CD4-positive, alpha-beta T cell treated with Interleukin-17A for 1 hour (primary cell): ENCODE measurements at places on chromosomes 4 and X.

DNA sequence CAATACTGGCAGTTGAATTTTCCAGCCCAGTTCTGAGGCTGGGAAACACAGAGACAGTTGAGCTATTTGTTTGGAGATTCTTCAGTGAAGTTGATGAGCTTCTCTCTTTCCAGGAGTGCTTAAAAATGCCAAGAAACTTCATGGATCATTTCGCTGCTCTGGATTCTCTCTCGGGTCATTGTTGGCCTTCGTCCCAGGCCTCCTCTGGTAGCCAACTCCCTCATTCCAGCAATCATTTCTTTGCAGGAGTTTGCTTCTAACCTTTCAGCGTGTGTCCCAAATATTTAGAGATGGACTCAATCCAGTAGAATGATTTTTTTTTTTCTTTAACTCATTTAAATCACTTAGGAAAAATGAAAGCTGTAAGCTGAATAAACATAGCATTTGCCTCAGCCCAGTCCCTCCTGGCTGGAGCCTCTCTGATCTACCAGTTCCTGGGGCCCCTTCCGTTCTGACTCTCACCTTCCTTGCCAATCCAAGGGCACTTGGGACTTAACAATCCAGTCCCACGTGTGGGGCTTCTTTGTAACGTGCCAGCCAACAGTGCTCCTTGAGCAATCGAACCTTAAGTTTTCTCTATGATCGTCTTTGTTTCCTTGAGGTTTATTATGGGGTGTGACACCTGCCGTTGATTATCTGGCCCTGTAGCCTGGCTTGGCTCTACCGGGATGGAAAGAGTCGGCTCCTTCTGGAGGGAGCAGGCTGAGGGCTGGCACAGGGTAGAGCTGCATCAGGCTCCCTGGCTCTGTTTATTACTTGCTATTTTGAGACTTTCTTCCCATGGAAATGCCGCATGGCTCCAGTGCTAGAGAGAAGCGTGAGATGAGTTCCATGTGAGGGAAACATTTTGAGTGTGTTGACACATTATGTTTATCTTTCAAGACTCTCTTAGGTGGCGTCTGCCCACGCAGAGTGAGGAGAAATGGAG lies 80.4 kb upstream of the GPC4 start:
- no peak for DNase-seq

DNA sequence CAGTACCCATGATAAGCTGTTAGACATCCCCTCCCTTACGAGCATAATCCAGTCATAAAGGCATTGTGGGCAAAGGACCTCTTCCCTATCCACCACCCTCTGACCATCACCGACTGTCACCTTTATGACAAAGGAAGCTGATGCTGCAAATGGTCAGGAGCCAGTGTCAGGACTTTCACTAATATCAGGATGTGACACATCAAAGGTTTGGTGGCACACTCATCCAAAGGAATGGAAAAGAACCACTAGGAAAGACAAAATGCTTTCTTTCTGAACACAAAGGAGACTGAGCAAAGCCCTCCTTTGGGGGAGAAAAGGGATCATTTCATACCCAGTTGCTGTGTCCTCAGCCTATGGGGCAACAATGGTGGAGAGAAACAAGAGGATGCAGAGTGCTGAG lies 66.9 kb upstream of the PROM1 start:
- no peak for DNase-seq

DNA sequence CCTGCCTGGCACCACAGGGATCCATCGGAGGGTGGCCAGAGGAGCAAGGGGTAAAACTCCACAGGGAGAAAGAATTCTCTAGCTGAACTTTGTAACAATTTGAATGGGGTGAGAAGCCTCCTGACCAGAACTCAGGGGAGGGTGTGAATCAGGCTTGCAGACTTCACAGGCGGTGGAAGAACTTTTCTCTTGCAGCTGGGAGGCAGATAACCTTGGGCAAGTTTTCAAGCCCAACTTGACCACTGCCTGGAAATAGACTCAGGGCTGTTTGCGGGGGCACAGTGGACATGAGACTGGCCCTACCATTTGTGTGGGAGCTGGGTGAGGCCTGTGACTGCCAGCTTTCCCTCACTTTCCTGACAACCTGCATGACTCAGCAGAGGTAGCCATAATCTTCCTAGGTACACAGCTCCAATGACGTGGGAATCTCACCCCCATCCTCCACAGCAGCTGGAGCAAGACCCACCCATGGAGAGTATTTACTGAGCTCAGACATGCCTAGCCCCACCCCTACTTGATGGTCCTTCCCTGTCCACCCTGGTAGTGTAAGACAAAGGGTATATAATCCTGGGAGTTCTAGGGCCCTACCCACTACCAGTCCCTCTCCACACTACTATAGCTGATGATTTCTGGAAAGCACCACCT lies 210.0 kb upstream of the AGTR2 start:
- no peak for DNase-seq

DNA sequence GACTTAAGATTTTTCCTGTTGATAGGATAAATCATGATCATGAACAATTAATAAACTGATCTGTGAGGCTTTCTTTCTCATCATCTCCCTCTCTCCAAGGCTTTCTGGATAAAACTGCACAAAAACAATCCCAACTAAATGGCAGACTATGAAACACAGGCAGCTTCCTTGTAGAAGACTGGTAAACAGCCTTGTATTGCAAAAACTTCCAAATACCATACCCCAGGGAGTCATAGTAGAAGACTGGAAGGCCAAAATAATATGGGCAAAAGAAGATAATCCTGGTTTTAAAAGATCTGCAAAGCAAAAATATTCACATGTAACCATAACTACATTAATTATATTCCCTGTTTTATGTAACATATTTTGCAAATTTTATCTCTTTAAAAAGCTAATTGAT lies 113.0 kb downstream of the ANAPC10 start:
- no peak for DNase-seq

DNA sequence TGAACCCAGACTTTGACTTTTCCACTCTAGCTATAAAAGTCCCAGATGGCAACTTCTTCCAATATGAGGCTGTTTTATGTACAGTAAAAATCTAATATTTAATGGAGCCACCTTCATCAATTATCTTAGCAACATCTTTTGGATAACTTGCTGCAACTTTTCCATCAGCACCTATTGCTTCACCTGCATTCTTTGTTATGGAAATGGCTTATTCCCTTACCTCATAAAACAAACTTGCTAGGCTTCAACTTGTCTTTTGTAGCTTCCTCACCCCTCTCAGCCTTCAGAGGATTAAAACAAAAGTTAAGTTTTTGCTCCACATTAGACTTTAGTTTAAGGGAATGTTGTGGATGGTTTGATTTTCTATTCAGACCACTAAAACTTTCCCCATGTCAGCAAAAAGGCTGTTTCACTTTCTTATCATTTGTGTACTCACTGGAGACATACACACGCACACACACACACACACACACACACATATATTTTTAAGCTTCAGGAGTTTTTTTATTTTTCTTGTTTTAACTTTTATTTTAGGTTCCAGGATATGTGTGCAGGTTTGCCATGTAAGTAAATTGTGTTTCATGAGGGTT lies 1296.1 kb upstream of the PABPC4L start:
- DNase-seq = no peak

GRCh38 chrX:119647552-119648420 lies 41.6 kb upstream of the NKRF start:
- DNase-seq = peak; percentile 72

GRCh38 chr4:83552083-83552482 lies 16.2 kb downstream of the GPAT3 start:
- no peak for DNase-seq

DNA sequence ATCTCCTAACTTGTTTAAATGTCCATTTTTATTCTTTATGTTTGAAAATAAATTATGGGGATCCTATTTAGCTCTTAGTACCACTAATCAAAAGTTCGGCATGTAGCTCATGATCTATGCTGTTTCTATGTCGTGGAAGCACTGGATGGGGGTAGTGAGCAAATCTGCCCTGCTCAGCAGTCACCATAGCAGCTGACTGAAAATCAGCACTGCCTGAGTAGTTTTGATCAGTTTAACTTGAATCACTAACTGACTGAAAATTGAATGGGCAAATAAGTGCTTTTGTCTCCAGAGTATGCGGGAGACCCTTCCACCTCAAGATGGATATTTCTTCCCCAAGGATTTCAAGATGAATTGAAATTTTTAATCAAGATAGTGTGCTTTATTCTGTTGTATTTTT lies 27.6 kb downstream of the NUDT6 start:
- no peak for DNase-seq

DNA sequence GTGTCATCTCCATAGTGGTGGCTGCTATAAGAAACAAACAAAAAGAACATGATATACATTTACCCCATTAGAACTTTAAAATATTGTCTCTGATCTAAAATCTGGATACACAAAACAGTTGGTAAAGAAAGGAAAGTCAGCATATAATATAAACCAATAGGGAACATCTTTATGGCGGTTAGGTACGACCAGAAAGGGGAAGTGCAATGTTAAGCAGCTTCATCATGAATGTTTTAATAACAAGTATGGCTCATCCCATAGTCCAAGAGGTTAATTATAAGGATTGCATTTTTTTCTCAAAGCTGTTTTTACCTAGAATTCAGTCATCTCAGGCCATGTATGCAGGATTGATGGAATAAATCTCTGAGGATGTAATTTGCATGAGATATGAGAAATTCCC lies 1869.7 kb downstream of the PCDH7 start:
- DNase-seq = no peak

GRCh38 chrX:73877687-73878086 lies 314.7 kb downstream of the CHIC1 start:
- no peak for DNase-seq

DNA sequence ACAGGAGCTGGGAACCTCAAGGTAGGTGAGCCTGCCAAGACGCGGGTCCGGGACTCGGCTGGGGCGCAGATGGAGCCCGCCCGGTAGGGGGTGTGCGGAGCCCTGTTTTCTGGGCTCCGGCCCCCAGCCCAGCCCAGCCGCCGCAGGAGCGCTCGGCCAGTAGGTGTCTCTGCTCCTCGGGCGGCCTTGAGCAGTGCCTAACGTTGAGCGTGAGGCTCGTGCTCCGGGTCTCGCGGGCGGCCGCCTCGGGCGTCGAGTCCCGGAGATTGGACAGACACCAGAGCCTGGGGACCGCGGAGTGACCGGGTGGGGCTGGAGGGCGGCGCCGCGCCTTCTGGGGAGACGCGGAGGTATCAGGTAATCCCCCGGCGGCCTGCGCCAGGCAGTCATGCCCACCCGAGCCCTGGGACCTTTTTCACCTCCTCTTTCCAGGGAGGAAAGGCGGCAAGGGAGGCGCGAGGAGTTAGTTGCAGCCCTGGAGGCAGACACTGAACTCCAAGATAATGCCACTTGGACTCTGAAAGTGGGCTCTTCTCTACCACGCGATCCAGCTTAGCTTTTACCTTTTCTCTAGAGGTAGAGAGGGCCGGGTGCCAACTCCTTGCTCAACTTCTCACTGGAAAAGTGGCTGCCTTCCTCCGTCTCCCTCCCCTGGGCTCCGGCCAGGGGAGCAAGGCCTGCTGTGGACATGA lies 14.5 kb upstream of the FGG start:
- DNase-seq = peak; percentile 23

DNA sequence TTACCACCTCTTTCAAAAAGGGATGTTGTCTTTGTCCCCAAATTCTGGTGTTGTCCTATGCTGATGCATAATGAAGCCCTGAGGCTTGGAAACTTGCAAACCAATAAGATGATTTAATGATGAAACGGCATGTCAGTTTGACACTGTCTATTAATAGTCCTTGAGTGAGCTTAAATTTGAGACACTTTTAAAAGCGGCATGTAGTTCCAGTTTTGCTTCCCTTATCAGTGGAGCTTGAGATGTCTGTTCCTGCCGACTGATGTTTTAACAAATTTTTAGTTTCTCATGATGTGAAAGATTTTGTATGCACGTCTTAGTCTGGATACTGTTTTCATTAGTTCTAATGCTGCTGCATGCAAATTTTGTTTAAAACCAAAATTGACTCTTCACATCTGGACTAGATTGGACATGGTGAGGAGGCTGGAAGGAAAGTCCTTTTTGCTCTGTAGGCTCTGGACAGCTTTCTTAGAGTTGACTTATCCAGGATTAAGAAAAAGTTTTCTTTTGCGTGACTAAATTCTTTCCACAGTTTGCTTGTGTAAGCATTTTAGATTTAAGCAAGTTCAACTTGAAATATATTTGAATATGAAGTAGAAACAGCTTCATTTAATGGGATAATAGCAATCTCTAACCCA lies 11.7 kb downstream of the C1GALT1C1 start:
- DNase-seq = no peak

DNA sequence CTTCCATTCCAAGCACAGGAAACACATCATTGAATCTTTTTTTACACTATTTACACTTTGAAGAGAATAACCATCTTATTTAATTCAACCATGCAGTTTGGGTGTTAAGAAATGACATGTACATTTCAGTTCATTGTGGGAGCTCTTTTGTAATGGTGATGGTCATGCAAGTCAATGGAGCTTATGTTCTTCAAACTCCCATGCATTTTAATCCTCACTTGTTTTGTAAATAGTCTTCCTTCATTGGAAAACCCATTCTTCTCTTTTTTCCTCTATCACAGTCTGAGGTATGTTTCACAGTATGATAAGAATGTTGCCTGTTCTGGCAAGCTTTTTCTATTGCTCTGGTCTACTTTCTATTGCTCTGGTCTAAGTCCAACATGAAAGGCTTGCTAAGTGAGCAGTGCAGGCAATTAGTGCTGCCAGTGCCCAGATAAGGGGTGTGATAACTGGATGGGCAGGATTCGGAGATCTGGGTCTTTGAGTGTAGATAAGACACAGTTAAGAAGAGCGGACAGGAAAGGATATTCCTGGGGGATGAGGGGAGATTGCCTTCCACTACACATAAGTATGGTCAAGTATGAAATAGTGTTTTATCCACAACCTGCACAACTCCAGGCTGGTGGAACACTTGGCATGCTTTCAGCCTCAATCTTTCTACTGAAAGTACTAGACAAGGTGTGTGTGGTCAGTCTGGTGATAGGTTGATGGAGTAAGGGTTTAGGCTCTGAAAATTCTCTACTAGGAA lies 17.1 kb downstream of the AFP start:
- DNase-seq = no peak

- DNase-seq = no peak
Measured at GRCh38 chr4:7196736-7197135, 4.4 kb downstream of the SORCS2 start.

DNA sequence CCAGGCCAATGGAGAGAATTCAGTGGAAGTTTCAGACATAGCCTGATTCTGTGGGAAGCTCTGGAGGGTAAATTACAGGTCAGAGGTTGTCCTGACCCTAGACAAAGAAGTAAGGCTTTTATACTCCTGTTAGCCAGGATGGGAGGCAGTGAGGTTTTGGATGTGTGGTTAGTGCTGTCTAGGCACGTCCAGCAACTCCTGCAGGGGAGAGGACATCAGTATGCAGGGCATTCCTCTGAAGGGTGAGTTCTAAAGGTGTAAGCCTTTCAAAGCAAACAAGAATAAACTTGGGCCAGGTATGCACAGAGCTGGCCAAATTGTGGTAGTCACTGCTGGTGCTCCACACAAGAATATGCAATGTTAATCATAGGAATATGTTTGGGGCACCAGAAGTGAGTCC lies 562.5 kb downstream of the CCSER1 start:
- DNase-seq = no peak

DNA sequence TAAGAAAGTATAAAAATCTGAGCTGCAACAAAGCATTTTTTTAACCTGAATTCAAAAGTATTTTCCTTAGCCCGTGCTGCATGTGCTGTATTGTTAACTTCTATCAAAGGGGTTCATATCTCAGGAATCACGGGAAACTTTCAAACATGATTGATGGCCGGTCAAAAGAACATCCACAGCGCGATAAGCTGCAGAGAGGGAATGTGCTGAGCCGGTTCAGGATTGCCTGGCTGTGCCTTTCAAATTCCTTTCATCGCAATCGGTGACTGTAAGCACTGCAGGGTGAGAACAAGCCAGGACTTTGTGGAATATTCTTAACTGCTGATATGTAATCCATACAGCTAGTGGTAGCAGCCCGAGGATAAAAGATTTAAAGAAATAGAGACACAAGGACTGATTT lies 210.9 kb upstream of the NOCT start:
- no peak for DNase-seq

GRCh38 chr4:167956676-167957075 lies 135.7 kb upstream of the ANXA10 start:
- no peak for DNase-seq
